ENCODE measurements at places on chromosomes 16 and 17. TPM values are rescaled to one million over a fixed set of nuclear protein-coding genes. Genes with fewer than 3 reads are reported as not detected.

- no peak for DNase-seq
Observed at GRCh38 chr16:3000540-3000939, 12.2 kb upstream of the CLDN9 start.

DNA sequence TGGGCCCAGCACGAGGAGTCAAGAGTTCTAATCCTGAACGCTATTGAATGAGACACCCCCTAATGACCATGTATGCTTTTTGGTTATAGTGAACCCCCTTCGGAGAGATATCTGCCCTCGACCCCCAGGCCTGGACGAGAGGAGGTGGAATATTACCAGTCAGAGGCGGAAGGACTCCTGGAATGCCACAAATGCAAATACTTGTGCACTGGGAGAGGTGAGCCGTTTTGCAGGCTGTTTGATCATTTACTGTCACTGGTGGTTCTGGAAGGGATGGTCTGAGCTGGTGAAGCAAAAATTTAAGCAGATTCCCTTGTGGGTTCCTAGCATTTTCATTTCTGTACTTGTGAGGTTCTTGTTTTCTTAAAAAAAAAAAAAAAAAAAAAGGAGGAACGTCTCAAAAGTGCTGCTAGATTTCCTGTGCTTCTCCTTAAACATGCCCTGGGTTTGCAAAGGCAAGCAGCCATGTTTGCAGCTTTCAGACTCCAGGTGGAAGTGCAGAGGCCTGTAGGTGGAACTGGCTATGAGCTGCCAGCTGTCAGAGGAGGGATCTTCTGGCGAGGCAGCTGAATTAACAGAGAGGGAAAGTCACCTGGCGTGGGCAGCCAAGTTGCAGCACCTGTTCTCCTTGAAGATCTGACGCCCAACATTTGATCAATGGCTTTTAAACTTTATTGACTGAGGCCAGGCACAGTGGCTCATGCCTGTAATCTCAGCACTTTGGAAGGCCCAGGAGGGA lies 3.5 kb downstream of the MARVELD3 start:
- DNase-seq = no peak

GRCh38 chr17:8797621-8798175 lies 1.5 kb downstream of the MFSD6L start:
- no peak for DNase-seq

DNA sequence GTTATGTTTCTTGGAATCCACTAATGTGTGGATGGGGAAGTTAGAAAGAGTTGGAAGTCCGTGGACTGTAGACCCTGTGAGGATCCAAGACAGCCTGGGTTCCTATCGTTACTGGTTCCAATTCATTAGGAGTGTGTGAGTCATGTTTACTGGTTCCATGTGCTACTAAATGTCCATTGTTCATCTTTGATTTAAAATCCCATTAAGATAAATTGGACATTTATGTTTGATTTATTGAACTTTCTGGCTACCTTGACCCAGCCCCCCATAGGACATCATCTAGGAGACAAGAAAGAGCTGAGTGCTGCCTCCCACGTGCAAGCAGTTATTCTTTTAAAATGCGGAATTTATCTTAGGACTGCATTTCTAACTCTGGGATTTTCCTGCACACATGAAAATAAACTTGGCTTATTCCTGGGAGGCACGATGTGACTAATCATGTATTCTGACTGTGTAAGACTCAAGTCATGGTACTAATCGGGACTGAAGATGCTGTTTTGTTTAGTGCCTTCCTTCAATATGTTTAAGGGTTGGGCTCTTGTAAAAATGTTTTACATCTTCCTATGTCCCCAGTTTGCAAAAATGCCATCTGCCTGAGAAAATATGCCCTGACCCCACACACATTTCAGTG lies 53.4 kb downstream of the RGS9 start:
- DNase-seq = no peak

- no peak for DNase-seq
Observed at GRCh38 chr17:35542990-35543389, 5.5 kb upstream of the SLFN12L start.

- no peak for DNase-seq
Observed at GRCh38 chr16:23557779-23558702, 514 bp downstream of the UBFD1 start.

DNA sequence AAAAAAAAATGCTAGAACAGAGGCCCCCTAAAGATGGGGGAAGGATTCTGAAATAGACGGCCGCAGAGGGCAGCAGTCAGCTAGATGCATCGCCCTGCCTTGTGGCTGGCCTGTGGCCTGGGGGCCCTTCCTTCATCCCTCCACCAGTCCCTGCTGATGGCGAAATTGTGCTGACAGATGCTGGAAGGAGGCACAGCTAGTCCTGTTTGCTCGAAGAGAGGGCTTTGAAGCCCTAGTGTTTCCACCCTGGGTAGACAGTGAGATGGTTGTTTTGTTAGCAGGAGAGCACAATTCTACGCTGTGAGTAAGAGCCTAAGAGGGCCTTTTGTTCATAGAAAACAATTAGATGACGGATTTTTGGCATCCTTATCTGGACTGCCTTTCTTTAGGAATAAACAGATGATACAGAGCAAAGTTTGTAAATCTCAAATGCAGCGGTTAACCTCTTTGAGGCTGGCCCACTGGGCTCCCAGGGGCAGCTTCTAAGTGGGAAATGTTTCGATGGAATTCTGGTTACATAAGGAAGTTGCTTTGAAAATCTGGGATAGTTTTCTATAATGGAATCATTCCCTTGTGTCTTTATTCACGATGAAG lies 23.0 kb downstream of the VPS35L start:
- DNase-seq = no peak

GRCh38 chr16:8727131-8727806 lies 52.9 kb downstream of the ABAT start:
- DNase-seq = no peak

DNA sequence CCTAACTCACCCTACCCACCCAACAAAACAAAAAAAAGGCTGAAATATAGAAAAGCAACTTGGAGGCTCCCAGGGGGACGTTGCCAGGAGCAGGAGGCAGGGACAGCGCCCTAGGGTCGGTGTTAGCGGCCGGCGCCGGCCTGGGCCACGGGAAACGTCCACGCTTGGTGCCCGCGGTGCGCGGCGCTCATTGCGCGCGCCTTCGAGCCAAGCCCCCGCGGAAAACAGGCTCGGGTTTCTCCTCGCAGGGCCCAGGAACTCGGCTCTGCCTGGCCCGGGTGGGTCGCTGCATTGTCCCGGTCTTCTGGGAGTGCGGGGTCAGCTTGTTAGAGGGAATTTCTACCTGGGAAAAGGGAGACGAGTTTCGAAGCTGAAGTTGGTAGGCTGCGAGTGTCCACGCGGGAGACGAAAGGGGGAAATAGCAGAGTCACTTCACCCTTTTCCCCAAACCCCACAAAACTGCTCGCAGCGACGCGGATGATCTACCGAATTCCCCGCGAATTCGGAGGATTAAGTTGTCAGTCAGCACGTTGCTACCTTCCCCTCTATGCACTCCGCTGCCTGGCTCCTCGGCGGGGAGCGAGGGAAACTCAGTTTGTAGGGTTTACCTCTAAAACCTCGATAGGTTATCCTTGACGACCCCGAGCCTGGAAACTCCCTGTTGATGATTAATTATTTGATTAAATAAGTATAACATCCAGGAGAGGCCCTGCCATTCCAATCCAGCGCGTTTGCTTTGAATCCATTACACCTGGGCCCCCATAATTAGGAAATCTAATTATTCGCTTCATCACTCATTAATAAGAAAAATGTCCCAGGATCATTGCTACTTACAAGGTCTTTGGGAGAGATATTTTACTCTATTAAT lies 751 bp upstream of the FOXC2 start:
- DNase-seq = no peak

DNA sequence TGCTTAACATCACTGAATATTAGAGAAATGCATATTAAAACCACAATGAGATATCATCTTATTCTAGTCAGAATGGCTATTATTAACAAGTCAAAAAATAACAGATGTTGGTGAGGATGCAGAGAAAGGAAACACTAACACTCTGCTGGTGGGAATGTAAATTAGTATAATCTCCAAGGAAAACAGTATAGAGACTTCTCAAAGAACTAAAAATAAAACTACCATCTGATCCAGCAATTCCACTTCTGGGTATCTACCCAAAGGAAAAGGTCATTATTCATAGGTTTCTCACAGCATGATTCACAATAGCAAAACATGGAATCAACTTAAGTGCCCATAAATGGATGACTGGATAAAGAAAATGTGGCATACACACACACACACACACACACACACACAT lies 166.4 kb downstream of the CEP112 start:
- DNase-seq = no peak

GRCh38 chr16:87182759-87183158 lies 134.4 kb downstream of the C16orf95 start:
- DNase-seq = no peak

- no peak for DNase-seq
Observed at GRCh38 chr17:72717676-72718075, 374.8 kb downstream of the SLC39A11 start.

DNA sequence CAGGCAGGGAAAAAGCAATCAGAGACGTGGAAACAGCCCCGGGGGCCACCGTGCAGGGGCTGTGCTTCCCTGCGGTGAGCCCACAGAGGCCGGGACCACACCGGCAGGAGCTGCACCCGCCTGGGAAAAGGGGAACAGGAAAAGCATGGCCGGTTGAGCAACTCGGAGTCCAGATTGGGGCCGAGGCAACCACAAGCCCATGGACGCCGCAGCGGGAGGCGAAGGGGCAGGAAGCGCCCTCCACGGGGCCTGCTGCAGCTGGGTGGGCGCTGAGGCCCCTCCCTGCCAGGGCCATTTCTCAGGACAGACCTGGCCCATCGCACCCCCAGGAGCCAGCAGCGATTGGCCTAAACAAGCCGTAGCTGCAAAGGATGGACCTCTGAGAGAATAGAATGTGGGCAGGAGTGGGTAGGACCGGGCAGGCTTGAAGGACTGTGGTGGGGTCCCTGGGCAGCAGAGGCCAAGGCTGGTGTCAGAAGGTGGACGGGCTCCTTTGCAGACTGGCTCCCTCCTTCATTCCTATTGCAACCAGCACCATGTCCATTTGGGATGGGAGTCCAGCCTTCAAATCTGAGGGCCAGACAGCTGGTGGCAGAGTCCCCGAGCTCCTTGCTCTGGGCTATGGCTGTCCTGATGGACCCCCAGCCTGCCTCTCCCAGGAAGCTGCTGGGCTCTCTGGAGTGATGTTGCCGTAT lies 30.4 kb downstream of the COX4I1 start:
- DNase-seq = no peak

GRCh38 chr17:74076446-74076845 lies 127.0 kb upstream of the RPL38 start:
- no peak for DNase-seq

DNA sequence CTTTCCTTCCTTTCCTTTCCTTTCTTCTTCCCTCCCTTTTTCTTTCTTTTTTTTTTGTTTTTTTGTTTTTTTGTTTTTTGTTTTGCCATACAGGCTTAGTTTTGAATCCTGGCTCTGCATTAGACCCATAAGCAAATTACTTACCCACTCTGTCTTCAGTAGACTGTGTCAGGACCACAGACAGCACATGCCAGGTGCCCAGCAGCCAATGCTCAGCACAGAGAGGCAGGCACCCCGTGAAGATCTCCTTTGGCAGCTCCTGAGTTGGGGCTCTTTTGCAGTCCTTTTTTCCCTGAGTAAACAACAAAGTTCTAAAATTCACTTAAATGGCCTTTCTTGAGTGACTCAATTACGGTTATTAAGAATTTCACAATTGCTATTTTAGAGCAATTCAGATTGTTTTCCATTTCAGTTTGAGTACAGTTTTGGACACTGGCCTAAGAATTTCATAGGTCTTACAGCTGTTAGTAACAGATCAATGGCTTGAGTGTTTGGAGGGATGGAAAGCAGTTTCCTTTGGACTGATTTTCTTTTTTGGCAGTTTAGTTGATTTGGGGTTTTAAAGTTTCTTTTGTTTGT lies 26.2 kb upstream of the SLC5A11 start:
- no peak for DNase-seq

DNA sequence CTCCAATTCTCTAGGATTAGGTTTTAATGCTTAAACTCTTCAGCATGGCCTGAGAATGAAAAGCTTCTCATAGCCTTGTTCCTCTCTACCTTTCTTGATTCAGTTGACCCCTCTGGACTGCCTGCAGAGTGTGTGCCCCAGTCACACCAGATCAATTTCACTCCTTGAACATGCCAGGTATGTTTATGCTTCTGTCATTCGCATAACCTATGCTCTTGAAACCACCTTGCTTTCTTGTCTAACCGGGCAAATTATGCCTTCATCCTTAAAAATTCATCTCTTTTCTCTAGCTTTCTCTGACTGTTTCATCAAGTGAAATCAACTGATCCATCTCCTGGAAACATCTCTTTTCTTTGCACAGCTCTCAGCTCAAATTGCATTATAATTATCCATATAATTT lies 42.3 kb downstream of the CDH11 start:
- DNase-seq = no peak

DNA sequence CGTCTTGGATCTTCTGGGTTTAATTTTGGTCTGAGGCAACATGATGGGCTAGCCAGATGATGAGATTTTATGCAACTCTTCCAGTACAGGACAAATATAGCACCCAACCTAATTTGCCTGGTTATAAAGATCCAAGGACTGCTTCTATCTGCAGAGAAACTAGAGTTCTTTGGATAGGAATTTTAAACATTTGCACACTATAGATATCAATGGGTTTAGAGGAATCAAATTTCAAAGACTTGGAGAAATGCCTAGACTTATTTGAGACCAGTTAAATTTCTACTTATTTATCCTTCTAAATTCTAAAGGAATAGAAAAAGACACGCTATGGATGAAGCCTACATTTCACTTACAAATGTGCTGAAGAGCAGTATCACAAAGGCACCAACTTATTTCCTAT lies 12.6 kb downstream of the PMFBP1 start:
- DNase-seq = no peak

DNA sequence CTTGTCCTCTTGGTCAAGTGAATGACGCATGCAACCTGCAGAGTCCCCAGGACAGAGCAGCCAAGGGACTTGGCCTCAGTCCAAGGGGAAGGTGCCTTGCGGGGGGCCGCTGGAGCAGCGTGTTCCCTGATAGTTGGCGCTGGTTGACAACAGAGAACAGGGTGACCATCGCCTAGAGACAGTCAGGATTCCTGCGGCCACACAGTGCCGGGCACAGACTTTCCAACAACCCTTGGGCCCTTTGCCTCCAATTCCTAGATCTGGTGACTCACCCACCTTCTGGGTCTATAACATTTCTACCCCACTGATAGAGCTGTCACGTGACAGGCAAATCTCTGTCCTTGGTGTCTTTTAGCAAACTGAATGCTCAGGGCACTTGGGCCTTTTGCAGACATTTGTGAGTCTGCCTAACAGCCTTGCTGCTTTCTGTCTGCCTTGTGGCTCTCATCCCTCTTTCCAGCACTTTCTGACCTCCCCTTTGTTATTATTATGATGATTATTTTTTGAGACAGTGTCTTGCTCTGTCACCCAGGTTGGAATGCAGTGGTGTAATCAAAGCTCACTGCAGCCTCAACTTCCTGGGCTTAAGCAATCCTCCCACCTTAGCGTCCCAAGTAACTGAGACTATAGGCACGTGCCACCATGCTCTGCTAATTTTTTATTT lies 11.9 kb upstream of the TEDC2 start:
- DNase-seq = no peak

- DNase-seq = no peak
Observed at GRCh38 chr16:27304881-27305745, 8.7 kb upstream of the IL4R start.

Gene TBC1D3G
- polyA plus RNA-seq = not detected

Gene ZNF594
- polyA plus RNA-seq = 10.9 TPM

Gene PIRT
- polyA plus RNA-seq = not detected

Gene RPS15A
- 1,566 TPM for polyA plus RNA-seq

Gene TSPAN10
- 0.47 TPM for polyA plus RNA-seq

Gene TM4SF5
- polyA plus RNA-seq = not detected

Gene KSR1
- polyA plus RNA-seq = 18.3 TPM

All from GM12878 (cell line).